ENCODE measurements at places on chromosomes 16 and 17.
A peak's percentile ranks its signal among the peaks of the same experiment; 100 is the strongest.

DNA sequence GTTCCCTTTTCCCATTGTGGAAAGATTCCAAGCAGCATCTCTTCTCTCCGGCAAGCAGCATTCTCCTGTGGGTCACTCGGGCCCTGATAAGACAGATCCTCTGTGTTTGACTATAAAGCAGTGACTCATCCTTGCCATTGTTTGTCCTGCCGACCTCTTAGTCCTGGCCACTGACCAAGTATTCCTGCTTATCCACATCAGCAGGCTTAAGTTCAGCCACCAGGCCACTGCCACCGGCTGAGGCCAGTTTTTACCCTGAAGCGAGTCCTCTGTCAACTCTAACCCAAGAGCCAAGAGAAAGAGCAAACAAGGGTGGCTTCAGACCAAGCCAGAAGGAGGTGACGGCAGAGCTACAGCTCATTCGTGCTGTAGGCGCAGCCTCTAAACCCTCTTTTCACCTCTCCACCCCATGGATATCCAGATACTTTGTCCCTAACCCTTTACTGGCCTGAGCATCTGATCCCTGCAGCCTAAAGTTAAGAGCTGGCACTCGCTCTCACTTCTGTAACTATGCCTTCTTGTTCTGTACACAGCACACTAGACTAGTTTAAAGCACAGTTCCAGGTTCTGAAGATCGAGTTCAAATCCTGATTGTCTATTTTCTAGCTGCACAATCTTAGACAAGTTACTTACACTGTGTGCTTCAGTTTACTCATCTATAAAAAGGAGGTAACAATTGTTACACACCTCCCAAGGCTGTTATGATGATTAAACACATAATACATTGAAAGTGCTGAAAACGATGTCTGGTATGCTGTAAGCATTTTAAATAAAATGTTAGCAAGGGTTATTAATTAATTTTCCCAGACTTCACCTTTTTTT lies 31.0 kb downstream of the SOX9 start:
- DNase-seq: peak; percentile 87

DNA sequence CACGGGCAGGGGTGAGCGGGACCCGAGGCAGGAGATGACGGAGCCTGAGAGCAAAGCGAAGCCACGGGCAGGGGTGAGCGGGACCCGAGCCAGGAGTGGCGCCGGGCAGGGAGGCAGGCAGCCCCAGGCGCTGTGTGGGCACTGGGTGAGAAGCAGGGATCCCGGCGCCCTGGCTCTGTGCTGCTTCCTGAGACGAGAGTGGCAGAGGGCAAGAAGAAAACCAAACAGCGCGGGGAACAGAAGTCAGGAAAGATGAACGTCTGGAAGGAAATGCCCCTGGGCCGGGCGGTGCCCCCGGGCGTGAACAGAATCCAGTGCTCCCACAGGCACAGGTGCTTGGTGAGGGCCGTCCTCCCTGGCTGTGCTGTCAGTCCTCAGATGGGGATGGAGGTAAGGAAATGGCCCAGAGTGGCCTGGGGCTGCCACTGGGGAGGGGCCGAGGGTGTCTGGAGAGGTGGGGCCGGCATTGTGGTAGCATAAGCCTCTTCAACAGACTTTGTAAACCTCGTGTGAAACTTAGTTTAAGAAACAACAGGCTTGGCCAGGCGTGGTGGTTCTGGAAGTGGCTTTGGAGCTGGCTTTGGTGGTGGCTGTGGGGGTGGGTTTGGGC lies 9.8 kb downstream of the ASPSCR1 start:
- no peak for DNase-seq

GRCh38 chr16:27113341-27113841 lies 46.7 kb downstream of the C16orf82 start:
- no peak for DNase-seq

- no peak for DNase-seq
Observed at GRCh38 chr17:45091778-45092425, 30.8 kb downstream of the NMT1 start.

DNA sequence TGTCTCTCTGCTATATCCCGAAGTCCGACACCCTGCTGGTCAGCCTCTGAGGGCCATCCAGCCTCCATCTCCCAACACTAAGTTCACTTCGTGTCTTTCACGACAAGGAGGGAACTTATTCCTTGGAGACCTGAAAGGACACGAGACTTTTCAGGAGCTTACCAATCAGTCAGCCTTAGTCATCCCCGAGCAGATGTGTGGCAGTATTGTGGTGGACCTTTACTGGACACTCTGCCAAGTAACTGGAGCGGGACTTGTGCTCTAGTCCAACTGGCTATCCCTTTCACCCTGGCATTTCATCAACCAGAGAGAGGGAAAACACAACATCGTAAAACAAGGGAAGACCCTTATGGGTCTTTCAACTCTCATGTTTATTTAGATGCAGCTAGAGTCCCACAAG lies 87.1 kb downstream of the EMP2 start:
- DNase-seq: no peak

GRCh38 chr16:14289692-14290340 lies 218.7 kb downstream of the MRTFB start:
- DNase-seq: no peak

DNA sequence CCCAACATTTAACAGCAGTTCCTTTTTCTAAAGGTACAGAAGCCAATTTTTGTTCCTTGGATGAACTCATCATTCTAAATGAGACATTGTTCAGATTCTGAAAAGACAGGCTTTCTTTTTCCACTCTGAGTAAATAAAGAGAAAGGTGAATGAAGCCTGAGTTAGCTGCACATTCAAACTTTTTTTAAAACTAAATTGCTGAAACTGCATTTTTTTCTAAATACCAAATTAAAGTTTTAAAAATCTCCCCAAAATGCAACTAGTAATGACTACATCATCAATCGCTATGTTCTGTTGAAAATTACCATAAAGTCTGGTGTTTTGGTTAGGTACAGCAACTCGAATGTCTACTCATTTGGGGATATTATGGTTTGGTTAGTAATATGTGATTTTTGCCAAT lies 9.8 kb downstream of the SCO1 start:
- no peak for DNase-seq

GRCh38 chr16:81539009-81539758 lies 94.6 kb downstream of the CMIP start:
- no peak for DNase-seq

- DNase-seq: no peak
Observed at GRCh38 chr17:7703584-7704479, 1.2 kb upstream of the EFNB3 start.

DNA sequence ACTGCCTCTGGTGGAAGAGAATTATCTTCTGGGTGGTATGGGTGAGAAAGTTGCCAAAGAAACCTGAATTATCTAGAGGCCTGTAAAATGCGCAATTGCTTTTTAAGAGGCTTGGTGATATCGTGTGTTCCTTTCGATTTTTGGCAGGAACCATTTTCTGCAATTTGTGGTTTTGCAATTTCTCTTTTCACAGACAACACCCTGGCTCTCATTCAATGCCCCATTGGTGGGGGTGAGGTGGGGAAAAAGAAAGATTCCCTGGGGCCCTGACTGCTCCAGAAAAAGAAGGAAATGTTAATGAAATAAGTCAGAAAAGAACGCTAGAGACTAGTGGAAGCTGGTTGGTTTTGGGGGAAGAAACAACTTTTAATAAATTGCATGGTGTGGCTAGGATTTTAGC lies 77.4 kb downstream of the ANKFN1 start:
- DNase-seq: no peak

DNA sequence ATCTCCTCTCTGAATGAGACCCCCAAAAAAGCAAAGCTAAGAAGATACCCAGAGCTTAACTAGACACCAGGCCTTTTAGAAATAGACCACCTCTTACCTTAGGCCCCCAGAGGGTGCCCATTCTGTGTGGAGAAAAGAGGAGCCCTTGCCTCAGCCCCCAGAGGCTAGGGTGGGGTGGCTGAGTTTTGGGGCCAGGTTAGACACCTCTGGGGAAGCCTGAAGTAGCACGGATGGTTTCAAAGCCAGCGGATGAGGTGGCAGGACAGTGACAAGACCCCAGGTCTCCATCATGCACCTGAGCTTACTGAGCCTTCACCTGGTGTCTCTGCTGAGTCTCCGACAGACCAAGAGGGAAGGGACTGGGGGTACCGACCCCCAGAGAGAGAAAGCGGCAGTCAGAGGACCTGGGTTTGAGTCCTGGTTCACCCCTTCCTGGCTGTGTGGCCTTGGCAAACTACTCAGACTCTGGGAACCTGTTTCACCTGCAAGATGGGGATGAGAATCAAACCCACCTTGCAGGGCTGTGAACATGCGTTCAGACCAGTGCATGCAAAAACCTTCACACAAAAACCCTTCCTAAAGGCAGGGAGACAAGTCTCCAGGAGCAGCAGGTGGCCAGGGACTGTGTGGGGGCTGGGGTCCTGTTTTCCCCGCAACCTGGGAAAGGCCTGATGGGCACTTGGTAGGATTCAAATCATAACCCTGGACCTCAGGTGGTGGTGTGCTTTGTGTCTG lies 7.7 kb downstream of the SCGB1C2 start:
- no peak for DNase-seq

DNA sequence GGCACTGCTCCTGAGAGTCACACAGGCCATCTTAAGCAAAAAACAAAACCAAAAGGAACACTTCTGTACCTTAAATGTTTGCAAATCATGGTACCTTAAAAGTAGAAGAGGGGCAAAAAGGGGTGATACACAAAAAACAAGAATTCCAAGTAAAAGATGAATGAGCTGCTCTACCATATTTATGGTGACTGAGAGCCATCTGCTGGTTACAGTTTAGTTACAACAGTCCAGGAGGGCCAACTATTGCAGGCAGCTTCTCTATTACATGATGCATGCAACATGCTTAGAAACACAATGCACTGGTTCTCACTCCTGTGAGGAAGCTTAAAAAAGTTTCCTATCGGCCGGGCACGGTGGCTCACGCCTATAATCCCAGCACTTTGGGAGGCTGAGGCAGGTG lies 53.5 kb downstream of the STX8 start:
- DNase-seq: peak; percentile 32

- DNase-seq: no peak
Observed at GRCh38 chr16:88922114-88922825, 54.7 kb downstream of the CBFA2T3 start.

GRCh38 chr16:12082226-12082887 lies 105.8 kb downstream of the SNX29 start:
- no peak for DNase-seq

DNA sequence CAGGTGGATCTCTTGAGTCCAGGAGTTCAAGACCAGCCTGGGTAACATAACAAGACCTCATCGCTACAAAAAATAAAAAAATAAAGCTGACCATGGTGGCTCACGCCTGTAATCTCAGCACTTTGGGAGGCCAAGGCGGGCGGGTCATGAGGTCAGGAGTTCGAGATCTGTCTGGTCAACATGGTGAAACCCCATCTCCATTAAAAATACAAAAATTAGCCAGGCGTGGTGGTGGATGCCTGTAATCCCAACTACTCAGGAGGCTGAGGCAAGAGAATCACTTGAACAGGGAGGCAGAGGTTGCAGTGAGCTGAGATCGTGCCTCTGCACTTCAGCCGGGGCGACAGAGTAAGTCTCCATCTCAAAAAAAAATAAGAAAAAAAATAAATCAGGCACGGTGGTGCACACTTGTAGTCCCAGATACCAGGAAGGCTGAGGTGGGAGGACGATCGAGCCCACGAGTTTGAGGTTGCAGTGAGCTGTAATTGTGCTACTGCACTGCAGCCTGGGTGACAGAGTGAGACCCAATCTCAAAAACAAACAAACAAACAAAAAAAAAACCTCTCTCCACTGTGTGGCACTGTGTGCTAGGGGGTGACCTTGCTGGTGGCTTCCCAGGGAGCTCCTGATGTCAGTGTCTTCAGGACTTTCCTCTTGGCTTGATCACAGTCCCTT lies 19.8 kb upstream of the MAPK3 start:
- no peak for DNase-seq

DNA sequence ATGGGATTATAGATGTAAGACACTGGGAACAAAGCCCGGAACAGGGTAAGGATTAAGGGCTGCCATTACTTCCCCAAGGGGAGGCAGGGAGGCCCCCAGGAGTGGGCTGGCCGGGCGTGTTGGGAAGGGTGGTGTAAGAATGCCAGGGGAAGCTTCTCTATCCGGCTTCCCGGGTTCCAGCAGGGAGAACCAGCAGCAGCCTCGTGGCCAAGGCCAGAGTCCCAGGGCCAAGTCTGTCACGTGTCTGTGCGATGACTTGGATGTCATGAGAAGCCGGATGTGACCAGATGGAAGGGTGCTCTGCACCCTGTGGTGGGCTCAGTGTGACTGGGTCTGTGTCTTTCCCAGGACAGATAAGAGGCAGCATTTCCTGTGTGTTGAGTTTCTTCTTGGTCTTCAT lies 52.1 kb downstream of the SCNN1B start:
- no peak for DNase-seq

- DNase-seq: peak; percentile 99
Observed at GRCh38 chr17:74872313-74873036, at the start of gene FDXR. Gene FDXR, minus strand, starts transcription at chr17:74872994. Its CDS starts 50 bp downstream, at chr17:74872944.

DNA sequence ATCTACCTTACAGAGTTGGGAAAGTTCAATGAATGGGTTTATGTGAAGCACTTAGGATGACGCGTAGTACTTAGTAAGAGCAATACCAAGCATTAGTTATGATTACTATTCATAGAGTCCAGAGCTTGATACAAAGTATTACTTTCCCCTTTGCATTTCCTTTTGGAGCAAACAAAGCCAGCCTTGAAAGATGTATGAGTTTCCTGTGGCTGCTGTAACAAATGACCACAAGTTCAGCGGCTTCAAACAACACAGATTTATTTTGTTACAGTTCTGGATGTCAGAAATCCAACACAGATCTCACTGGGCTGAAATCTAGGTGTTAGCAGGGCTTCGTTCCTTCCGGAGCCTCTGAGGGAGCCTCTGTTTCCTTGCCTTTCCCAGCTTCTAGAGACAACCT lies 8.6 kb upstream of the MLYCD start:
- no peak for DNase-seq

DNA sequence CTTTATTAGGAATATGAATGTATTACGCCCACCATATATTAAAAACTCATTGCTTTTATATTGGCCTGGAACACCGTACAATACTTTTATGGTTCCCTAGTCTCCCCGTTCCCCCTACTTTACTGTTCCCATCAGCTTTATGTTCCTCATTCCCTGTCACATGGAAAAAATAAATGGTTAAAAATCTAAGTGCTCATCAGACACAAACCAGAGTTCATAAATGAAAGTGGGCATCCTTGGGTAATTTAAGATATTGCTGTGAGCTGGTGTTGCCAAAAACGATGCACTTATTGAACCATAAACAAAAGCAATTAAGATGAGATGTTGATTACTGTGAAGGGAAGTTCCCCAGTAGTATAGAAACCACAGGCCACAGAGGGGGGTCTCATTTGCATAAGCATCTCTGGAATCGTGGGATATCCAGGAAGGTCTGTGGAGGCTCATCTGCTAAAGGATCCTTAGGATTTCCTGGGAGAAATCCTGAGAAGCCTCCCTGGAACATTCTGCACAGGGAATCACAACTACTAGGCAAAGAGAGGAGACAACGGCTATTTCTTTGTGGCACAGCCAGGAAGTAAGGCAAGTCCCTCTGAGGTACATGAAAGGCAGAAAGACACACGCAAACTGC lies 591.4 kb upstream of the CDH11 start:
- DNase-seq: no peak

GRCh38 chr17:73947281-73947965 lies 256.1 kb upstream of the RPL38 start:
- no peak for DNase-seq
